Right kidney (tissue), 9 donors: ENCODE measurements at places on chromosomes 4 and X.

- DNase-seq, result peak; percentile 21
Measured at GRCh38 chr4:183907871-183908683, 3.0 kb downstream of the STOX2 start.

DNA sequence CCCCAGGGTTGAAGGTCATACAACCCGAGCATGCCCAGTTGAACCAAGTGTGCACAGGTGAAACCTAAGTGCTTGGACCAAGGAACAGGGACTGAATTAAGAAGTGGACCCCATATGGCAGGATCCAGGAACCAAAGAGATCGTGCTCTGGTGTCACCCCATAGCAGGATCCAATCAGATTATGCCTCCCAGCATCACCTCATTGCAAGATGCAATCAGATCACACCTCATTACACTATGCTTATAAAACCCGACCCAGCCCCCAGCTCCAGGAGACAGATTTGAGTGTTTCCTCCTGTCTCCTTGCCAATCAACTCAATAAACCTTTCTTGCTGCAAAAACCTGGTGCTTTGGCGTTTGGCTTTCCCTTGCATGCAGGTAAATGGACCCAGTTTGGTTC, 37.6 kb downstream of the EFHC2 start:
- DNase-seq, result no peak

DNA sequence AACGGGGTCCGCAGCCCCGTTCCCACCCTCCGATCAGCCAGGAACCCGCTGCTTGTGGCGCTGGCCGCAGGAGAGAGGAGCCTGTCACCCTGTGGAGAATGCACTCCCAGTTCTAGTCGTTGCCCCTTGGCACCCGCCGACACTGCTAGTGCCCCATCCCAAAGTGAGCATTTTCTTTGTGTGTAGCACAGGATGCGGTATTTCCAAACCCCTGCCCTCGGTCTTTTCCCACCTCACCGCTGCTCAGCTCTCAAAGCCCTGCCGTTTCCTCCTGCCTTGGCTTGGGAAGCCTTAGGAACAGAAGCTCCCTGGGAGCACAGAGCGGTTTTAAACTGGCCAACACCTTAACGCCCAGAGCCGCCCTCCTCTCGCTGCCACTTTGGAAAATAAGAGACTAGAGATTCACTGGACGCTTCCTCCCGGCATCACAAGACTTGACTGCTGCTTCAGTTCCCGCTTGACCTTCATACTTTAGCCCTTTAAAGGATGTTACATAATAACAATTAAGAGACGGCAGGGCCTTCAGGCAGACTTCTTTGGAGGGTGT, 772 bp downstream of the CYP4V2 start:
- no peak for DNase-seq

GRCh38 chr4:146051728-146052391, 113.2 kb upstream of the ZNF827 start:
- DNase-seq, result no peak

DNA sequence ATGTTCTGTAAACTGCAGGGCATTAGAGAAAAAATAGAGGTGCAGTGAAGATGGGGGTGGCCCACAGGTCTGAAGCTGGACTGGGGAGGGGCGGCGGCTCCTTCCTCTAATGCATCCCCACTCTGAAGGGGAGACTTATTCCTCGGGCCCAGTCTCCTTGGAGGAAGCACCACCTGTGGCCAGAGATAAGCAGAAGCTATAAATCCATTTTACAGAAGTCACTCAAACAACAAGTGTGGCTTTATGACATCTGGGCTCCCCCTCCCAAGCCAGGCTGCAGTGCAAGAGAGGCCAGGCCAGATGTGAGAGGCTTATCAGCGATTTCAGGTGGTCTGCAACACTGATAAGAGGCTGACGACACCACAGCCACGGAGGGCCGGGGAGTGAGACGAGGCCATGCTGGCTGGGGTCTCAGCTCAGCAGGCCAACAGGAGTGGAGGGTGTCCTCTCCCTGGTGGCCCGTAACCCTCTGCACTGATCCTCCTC, 15.8 kb downstream of the CYTL1 start:
- DNase-seq, result no peak
